Stimulated activated CD8-positive, alpha-beta memory T cell treated with anti-CD3 and anti-CD28 coated beads, Interleukin-4, amount 100 ng/mL, for 24 hours (primary cell): ENCODE measurements at places on chromosomes 1 and 21.

GRCh38 chr21:45383615-45384201 lies 21.3 kb upstream of the COL18A1 start:
- DNase-seq, result no peak

DNA sequence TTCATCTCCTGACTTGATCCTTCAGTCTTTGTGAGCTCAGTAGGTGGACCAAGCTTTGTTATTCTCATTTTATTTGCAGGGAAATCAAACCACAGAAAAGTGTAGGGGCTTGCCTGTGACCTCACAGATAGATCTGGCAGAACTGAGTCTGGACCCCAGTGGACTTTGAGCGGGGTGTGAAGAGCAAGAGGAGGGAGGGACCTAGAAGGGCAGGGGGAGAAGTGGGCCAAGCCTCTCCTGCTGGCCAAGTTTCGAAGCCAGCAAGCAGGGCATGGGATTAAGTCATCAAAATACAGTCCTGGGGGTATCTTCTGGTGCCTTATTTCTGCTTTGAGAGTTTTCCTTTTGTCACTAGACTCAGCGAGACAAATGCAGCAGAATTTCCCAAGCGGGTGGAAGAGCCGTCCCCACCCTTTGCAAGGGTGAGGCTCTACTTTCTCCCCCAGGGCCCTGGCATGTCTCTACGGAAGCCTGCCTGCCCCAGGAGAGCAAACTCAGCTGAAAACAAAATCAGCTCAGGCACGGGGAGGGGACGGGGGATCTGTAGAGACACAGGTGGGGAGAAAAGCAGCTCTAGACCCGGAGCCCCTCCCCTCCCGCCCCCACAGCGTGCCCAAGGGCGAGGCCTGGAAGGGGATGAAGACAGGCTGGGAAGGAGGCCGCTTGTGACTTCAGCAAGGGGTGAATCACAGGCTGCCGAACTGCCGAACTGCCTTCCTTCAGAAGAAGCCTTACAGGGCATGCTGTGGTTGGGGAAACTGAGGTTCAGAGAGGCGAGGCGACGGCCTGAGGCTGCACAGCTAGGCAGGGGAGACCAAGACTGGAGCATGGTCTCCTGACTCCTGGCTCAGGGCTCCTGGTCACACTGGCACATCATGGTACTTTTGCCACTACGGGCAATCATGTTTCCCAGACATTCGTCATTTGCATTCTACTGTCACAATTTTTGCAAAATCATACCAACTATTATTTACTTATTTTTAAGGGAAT lies 19.2 kb downstream of the PKP1 start:
- no peak for DNase-seq

- DNase-seq, result no peak
These were observed 65.8 kb downstream of the SYT2 start for GRCh38 chr1:202644219-202645096.

- DNase-seq, result no peak
These were observed 161.8 kb downstream of the CLIC6 start for GRCh38 chr21:34830386-34831170.

DNA sequence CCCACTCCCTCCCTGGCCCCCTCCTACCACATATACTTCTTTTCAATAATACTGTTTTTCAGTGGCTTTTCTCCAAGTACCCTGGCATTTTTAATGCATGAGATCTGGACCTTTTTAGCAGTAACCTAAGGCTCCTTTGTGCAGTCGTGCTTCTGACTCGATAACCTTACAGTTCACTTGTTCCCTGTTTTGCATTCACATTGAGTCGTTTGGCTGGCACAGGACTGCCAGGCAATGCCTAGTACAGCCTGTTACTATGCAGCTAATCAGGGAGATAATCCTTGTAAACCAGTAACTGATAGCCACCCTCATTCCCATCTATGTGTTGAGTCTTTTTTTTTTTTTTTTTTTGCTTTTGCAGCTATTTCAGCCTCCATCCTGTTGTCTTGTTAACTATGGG lies 3.7 kb downstream of the ATP1B1 start:
- no peak for DNase-seq

- DNase-seq, result no peak
These were observed 9.1 kb upstream of the C21orf91 start for GRCh38 chr21:17828223-17828622.

DNA sequence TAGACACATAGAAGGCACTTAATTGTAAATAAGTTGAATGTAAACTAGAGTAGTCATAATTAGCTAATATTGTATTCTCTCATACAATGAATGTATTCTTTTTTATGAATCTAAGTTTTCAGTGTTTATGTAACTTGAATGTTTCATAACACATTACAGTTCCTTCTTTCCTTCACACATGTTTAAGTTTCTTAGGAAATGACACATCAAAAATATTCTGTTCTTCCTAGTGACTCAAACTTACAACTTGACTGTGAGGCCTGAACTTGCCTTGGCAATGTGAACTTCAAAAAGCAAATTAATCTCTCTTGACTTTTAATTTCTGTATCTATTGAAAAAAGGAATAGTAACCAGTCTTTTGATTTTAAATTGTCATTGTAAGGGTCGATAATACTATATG lies 700.1 kb downstream of the KCNT2 start:
- no peak for DNase-seq

- no peak for DNase-seq
These were observed 9.3 kb upstream of the ANGPTL3 start for GRCh38 chr1:62588000-62588399.

DNA sequence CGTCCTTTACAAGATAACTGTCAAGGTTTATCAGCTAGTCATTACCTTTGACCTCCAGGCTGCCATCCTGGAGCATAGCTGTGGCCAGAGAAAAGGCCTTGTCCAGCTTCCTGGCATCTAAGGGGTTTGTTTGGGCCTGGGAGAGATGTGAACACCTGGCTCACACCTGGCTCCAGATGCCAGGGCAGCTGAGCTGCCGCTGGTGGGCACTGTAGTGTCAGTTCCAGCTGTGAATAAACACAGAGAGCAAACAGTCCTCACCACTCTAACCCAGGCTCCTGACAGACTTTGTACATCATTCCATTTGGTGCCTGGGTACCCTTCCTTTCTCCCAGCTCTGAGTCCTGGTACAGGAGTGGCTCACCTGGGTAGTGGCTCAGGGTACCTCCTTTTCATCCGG lies 14.3 kb upstream of the KCNA10 start:
- no peak for DNase-seq

DNA sequence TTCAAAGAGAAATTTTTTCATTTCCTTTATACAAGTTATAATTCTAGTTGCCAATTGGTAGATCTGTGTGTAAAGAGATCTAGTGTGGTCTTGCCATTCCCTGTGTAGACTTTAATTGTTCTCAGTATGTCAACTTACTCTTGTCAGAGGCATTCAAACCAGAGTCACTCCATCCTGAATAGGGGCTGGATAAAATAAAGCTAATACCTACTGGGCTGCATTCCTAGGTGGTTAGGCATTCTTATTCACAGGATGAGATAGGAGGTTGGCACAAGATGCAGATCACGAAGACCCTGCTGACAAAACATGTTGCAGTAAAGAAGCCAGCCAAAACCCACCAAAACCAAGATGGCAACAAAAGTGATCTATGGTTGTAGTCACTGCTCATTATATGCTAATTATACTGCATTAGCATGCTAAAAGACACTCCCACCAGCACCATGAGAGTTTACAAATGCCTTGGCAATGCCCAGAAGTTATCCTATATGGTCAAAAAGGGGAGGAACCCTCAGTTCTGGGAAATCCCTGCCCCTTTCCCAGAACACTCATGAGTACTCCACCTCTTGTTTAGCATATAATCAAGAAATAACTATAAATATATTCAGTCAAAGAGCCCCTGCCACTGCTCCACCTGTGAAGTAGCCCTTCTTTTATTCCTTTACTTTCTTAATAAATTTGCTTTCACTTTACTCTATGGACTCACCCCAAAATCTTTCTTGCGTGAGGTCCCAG lies 74.0 kb upstream of the ADAMTS5 start:
- DNase-seq, result no peak

- no peak for DNase-seq
These were observed 68.7 kb upstream of the LRIF1 start for GRCh38 chr1:111032295-111032897.

DNA sequence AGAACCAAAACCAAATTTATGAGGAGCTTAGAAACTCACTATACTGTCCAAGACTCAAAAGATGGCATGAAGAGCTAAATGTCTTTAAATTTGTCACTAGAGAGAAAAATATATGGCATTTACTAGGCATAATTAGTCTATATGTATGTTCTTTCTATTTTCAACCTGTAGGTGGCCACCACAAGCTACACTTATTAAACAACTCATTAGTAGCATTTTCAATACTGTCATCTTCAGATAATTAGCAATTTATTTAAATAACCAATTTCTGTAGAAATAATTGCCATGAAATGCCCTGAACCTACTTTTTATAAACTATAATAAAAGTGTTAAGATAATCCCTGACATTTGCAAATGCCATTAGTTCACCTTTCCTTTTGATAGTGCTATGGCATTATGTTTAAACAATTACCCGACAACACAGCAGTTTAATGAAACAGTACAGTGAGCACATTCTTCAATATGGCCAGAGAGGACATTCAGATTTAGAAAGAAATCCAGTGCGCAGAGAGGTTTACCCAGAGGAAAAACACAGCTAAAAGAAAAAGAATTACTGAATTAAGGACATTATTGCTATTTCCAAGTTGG lies 522.5 kb downstream of the PTBP2 start:
- no peak for DNase-seq

DNA sequence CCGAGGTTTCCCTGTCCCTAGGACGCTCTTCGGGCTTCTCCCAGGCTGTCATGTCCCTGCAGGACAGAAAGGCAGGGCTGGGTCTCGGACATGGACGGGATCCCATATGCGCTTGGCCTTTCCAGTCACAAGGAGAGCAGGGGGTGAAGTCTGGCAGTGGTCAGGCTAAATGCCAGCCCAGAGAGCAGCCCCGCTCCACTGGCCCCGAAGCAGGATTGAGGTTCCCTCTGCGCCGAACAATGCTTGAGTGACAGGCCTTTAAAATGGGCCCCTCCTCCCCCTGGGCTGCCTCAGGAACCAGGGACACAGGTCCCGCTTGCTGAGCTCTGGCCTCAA lies 12.7 kb downstream of the DRAXIN start:
- DNase-seq, result no peak

DNA sequence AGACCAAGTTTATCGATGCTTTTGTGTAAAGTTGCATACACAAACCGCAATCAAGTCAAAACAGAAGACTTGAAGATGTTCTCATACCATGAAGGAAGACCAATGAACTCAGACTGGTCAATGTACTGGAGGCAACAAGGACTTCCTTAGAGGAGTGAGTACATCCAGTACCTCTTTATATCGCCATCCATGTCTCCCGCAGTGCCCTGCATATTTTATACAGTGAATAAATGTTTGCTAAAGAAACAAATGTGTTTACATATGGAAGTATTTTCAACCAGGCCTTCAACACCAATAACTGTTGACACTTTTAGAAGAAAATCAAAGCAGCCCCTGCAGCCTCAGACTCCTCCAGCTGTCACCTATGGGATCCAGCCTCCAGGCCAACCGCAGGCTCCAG lies 125.6 kb downstream of the SMYD3 start:
- DNase-seq, result no peak

DNA sequence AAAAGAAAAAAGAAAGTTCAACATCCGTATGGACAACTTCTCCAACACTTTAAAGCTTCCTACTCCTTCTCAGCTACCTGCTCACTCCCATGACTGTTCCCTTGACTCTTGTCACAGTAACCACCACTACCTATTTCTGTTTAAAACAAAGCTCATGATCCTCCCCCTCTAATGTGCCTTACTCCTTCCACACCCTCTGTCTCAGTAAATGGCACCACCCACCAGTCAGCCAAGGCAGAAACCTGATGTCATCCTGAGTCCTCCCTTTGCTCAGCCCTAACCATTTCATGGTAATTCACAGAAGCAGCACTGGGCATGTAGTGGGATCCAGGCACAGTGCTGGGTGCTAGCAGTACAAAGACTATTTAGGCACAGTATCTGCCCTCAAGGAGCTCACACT lies 63.0 kb upstream of the PPM1J start:
- DNase-seq, result no peak

- DNase-seq, result no peak
These were observed 651.0 kb upstream of the PLXNA2 start for GRCh38 chr1:208895181-208895580.
